ENCODE measurements at places on chromosomes 2 and 18.

- DNase-seq, result no peak
These were observed 756 bp downstream of the ADCYAP1 start for GRCh38 chr18:905307-905947.

GRCh38 chr2:16657671-16658070, 8.0 kb downstream of the CYRIA start:
- no peak for DNase-seq

- DNase-seq, result no peak
These were observed 313.1 kb upstream of the SYT4 start for GRCh38 chr18:43590182-43590903.

DNA sequence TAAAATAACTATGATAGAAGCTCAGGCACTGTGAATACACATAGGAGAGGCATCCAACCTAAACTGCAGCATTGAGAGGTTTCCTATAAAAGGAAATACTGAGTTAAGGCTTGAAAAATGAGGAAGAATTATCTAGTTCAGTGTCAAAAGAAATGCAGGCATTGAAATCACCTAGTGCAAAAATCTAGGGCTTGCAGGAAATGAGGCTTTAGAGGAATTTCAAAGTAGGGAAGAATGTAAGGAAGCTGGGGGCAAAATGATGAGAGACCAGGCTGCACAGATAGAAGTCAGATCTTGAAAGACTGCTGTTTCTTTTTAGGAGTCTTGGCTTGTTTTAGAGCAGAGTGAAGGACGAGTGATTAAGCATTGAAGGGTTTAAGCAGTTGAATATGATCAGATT, 28.1 kb upstream of the SCYGR2 start:
- no peak for DNase-seq

DNA sequence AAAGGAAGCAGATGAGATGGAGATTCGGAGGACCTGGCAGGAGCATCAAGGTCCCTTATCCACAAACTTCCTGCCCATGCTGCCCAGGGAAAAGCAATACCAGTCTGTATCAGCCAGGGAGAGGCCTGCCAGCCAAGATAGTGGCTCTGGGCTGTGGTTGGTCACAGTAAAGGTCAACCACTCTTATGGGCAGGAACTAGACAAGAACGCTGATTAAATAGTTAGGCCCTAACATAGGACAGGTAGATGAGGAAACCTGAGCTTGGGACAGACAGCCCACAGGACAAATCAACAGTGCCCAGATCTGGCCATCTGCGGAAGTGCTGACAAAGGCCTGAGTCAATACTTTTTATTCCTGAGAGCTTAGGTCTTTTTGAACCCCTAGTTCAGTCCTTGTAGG, 10.7 kb downstream of the PSTPIP2 start:
- no peak for DNase-seq

DNA sequence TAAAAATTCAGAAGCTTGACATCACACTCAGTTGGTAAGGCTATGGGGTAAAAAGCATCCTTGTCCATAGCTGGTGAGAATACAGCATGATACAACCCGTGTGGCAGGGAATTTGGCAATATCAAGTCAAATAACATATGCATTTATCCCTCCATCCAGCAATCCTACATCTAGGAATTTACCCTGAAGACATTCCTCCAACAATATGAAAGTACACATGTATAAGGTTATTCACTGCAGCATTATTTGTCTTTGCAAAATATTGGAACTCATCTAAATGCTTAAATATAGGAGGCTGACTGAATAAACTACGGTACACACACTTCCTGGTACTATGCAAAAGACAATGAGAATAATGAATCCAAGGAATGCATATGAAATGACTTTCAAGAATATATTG, 101.0 kb downstream of the MEP1B start:
- no peak for DNase-seq

DNA sequence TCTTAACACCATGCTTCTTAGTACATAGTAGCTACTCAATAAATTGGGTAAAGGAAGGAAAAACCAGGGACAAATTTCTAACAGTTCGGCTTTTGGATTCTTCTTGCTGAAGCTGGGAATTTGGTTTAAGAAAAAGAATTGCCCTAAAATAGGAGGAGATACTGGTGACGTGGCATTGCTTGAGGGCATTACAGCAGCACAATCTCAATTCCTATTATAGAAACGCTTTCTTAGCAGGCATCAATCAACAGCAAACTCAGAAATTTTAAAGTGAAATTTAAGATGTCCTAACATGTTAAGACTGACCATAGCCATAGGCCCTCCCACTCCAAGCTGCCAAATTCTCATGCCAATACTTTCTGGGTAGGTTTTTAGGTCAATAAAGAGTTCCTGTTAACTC, 169.5 kb downstream of the SRBD1 start:
- DNase-seq, result no peak

GRCh38 chr2:83596592-83597282, 862.3 kb downstream of the SUCLG1 start:
- DNase-seq, result no peak

DNA sequence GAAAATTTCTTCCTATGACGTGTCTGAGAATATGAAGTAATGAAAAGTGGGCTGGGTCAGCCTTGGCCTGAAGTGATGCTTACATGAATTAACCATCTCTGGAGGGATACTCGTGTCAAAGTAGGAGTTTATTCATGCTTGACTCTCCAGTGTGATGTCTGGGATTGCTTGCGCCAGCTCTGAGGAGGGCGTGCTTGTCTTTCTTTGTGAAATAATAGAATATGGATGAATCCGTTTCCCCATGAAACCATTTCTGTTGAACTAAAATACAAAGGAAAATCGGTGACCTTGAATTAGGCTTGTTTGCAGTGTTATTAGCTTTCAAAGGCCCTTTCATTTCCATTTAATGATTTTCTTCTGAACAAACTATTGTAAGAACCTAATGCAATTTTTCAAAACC, 77.9 kb downstream of the EML6 start:
- DNase-seq, result no peak

DNA sequence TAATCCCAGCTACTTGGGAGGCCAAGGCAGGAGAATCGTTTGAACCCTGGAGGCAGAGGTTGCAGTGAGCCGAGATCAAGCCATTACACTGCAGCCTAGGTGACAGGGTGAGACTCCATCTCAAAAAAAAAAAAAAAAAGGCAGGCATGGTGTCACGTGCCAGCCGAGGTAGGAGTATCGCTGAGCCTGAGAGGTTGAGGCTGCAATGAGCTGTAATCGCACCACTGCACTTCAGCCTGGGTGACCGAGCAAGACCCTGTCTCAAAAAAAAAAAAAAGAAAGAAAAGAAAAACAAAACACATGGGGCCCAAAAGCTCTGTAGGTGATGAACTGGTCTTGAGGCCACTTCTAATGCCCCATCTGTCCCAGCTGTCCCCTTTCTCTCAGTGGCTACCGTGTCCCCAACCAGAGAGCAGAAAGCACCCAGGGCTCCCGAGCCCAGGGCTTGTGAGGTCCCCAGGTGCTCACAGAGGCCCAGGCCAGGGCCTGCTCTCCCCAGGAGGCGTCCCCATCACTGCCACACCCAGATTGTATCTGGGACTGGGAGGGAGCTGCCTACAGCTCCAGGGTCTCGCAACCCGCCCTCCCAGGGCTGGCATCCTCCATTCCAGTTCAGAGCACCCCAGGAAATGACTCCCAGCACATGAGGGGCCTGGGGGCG, 8.5 kb downstream of the KLHL30 start:
- DNase-seq, result no peak

DNA sequence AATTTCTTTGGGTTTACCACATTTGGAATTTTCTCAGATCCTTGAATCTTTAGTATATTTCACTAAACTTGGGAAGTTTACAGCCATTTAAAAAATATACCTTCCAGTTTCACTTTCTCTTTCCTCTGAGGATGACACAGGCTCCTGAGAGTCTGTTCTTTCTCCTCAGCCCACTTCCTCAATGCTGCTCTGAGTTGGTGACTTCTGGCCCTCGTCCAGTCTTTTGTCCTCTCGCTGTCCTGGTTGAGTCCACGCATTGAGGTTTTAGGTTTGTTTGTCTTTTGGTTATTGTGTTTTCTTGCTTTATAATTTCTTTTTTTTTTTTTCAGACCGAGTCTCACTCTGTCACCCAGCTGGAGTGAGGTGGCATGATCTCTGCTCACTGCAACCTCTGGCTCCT, 40.7 kb upstream of the GALR1 start:
- no peak for DNase-seq

- DNase-seq, result no peak
These were observed 131.5 kb downstream of the MAIP1 start for GRCh38 chr2:200086911-200087310.

- no peak for DNase-seq
These were observed 15.7 kb downstream of the PARD6G start for GRCh38 chr18:80231616-80232015.

GRCh38 chr2:99708231-99708630, 218.4 kb upstream of the REV1 start:
- DNase-seq, result peak; percentile 88

DNA sequence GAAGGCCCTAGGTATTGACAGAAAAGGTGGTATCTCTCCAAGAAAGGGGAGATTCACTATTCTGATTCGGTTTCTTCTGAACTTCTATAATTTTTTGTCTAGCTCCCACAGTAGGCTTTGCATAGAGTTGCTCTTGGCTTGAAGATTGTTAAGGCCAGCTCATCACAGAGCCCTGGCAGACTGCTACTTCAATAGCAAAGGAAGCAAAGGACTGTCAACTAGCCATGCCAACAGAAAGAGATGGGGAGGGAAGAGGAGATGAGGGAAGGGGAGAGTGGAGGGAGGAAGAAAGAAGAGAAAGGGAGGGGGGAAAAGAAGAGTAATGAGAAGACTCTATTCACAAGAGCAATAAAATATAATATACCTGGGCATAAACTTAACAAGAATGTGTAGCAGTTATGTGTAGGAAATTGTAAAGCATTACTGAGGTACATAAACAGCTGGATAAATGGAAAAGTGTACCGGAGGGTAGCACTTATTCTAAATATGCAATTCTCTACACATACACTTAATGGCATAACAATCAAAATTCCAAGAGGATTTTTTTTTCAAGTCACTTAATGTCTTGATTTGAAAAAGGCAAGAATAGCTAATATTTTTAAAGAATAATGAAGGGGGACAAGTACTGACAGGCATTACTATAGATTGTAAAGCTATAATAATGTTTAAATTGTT, 102.5 kb downstream of the LOXHD1 start:
- DNase-seq, result no peak

- DNase-seq, result no peak
These were observed 1695.0 kb upstream of the CELF4 start for GRCh38 chr18:39260565-39260964.

GRCh38 chr2:231299267-231299666, 96.2 kb upstream of the B3GNT7 start:
- no peak for DNase-seq

- no peak for DNase-seq
These were observed 475.3 kb downstream of the RIT2 start for GRCh38 chr18:42640160-42640559.

- no peak for DNase-seq
These were observed 29.6 kb downstream of the TNS1 start for GRCh38 chr2:217973008-217973787.

GRCh38 chr2:222683805-222684204, 12.3 kb downstream of the MOGAT1 start:
- DNase-seq, result no peak

DNA sequence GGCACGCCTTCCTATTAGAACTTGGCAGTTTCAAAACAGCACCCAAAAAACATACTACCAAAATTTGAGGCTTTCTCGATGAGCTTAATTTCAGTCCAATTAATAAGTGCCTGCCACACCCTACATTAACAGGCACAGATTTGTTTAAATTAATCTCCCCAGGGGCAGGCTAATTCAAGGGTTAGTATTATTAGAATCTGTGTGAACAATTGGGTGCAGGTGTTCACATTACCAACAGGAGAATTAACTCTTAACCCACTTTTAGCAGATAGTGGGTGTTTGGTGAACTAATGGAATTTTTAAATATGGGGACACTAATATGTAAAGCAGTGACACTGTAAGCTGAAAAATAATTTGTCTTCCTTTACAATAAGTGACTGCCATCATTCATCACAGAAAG, 4.1 kb downstream of the MBD2 start:
- no peak for DNase-seq

GRCh38 chr2:96758987-96759386, 1.7 kb upstream of the CNNM4 start:
- no peak for DNase-seq

GRCh38 chr18:9782073-9782857, 74.2 kb downstream of the RAB31 start:
- no peak for DNase-seq

- DNase-seq, result no peak
These were observed 140.8 kb upstream of the ZEB2 start for GRCh38 chr2:144660518-144661316.

- DNase-seq, result no peak
These were observed 328.4 kb upstream of the RBMS1 start for GRCh38 chr2:160822006-160822405.

DNA sequence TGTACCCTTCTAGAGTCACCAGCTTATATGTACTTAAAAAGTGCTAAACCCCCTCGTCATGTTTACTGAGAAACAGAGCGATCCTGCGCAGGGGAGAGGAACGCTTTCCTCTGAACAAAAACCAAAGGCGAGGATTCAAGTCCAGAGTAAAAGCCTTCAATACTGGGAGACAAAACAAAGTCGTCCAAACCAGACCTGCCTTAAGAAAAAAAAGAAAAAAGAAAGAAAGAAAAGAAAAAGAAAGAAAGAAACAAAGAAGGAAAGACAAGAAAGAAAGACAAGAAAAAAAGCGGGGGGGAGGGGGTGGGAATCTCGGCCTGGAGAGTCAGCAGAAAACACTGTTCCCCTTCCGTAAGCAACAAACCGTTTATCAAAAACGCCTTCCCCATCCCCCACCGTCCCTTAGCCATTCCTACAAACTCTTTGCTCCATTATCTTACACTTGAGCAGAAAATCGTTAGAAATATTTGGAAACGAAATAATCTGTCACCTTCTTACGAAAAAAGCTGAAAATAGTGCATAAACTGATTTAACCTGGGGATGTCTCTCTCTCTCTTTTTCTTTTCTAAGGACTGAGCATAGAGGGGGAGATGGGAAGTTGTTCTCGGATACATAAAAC, 3.3 kb downstream of the PTGR3 start:
- DNase-seq, result peak; percentile 44

DNA sequence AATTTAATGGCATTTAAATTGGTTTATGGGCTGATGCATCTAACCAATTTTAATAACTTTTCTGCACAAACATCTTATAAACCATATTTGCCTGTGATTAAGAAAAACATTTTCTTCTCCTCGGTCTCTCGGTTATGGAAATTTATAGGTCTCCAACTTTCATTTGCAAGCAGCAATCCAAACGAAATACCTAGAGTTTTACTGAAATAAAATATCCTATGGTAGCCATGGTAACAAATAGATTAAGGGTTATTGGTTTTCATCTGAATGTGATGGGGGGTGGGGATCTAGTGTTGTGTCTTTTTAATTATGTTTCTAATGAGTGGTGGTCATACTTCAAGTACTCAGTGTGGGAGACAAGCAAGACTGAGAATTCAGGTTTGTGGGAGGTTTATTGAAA, 2.9 kb downstream of the KLHL29 start:
- peak; percentile 58 for DNase-seq
